Stomach (tissue), 19 donors: ENCODE measurements at places on chromosomes 2 and 18. TPM values are rescaled to one million over a fixed set of nuclear protein-coding genes. Genes with fewer than 3 reads are reported as not detected.
A peak's percentile ranks its signal among the peaks of the same experiment; 100 is the strongest.

Gene TPO
- 1.6 TPM for polyA plus RNA-seq

GRCh38 chr2:240624011-240624949 is 1.0 kb upstream of the GPR35 start:
- H3K27me3 ChIP-seq, result no peaks in the 10 kb centered on the region
- no peak overlapping the region for H3K4me3 ChIP-seq
- H3K27ac ChIP-seq, result peak overlapping the region; percentile 60
- DNase-seq, result no peak
- peaks cover 41% of the 10 kb centered on the region for H3K36me3 ChIP-seq

DNA sequence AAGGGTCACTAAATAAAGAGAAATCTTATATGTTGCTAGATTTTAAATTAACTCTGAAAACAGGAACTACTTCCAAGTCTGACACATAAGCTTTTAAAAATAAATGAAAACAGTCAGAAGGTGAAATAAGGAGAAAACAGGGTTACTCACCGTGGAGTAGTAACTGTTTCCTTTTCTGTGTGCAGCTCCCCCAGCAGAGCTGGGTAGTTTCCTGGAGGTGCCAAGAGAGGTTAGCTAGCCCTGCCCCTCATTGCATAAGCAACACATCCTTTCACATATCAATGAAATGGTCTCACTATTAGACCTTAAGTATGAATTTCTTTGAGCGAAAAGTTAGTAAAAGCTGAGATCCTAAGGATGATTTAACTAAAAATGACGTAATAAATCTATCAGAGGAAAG is 54.0 kb upstream of the GPR75 start:
- H3K27ac ChIP-seq, result no peak overlapping the region
- H3K4me3 ChIP-seq, result no peak overlapping the region

DNA sequence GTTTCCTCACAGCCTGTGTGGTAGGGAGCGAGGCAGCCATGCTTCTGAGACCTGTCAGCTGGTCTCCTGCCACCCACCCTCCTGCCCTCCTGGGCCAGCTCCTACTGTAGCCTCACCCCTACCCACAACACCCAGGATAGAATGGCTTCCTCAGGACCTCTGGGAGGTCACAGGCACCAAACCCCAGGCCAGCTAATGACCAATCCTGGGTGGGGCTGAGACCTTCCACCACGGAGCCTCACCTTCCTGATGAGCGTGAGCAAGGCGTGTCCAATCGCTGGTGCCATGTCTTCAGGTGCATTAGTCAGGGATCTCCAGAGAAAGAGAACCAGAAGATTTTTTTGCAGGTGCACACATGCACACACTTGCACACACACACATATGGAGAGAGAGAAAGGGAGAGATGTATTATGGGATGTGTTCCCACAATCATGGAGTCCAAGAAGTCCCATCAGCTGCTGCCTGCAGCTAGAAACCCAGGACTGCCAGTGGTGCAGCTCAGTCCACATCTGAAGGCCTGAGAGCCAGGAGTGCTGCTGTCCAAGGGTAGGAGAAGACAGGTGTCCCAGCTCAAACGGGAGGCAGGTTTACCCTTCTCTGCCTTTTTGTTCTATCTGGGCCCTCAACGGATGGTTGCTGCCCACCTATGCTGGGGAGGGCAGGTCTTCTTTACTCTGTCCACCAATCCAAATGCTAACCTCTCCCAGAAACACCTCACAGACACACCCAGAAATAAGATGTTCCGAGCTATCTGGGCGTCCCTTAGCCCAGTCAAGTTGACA is 70.4 kb upstream of the HDAC4 start:
- H3K4me3 ChIP-seq, result no peak overlapping the region
- H3K36me3 ChIP-seq, result no peaks in the 10 kb centered on the region
- H3K4me1 ChIP-seq, result no peaks in the 10 kb centered on the region
- no peaks in the 10 kb centered on the region for H3K27me3 ChIP-seq
- no peak for DNase-seq

- DNase-seq, result no peak
- no peaks in the 10 kb centered on the region for H3K27me3 ChIP-seq
- H3K27ac ChIP-seq, result no peak overlapping the region
- no peak overlapping the region for H3K4me3 ChIP-seq
- no peaks in the 10 kb centered on the region for H3K36me3 ChIP-seq
These were observed 187.1 kb downstream of the GULP1 start for GRCh38 chr2:188478724-188479123.

DNA sequence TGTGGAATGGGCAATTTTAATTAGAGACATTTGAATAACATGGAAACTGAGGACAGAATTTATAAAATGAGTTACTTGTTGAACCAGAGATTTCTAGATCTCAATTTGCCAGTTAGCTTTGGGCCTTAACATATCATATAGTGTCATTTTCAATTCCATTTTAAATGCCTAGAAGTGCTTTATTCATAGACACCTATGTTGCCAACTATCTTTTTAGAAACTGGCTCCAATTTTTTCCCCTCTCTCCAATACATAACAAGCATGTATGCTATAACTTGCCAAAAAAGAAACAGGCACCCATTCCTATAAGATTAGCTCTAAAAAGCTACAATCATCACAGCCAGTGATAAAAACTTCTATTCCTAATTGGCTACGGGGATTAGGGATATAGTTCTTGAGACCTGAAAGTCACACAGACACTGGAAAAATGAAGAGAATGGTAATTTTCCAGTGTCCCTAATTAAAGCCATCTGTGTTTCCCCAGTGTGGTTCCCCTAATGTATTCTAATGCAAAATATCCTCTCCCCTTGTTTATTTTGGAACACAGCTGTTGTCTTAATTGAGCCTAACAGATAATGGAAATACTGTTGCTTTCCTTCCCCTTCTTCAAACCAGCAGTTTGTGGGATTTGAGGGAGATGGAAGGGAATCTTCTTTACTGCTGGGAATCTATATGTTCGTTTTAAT is 205.5 kb upstream of the FSHR start:
- H3K27me3 ChIP-seq, result no peaks in the 10 kb centered on the region
- no peak for DNase-seq
- H3K4me1 ChIP-seq, result no peaks in the 10 kb centered on the region
- H3K27ac ChIP-seq, result no peak overlapping the region
- H3K4me3 ChIP-seq, result no peak overlapping the region
- H3K36me3 ChIP-seq, result no peaks in the 10 kb centered on the region

DNA sequence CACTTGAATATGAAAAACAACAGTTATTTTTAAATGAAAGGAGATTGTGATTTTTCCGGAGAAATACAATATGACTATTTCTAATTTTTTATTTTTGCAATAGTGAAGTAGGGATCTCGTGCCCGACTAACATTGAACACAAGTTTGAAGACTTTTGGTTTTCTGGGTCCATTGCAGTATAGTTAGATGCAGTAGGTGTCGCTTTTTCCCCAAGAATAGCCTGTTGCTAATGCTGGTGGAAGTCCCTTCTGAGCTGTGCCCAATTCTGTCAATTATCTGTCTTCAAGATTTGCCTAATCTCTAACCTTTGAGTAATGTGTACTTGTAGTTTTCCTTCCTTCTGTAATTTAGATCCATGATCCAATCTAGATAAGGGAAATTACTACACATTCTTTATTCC is 36.5 kb downstream of the SEMA4F start:
- H3K4me1 ChIP-seq, result no peaks in the 10 kb centered on the region
- H3K27ac ChIP-seq, result no peak overlapping the region

- H3K27me3 ChIP-seq, result no peaks in the 10 kb centered on the region
- no peak for DNase-seq
- H3K27ac ChIP-seq, result no peak overlapping the region
- H3K4me3 ChIP-seq, result no peak overlapping the region
- H3K4me1 ChIP-seq, result no peaks in the 10 kb centered on the region
These were observed 115.4 kb downstream of the MCFD2 start for GRCh38 chr2:46800218-46800617.
